Hematopoietic multipotent progenitor cell treated with erythropoietin and hydrocortisone succinate and interleukin-3 and kit ligand, for 8 days (in vitro differentiated cells): ENCODE measurements at places on chromosomes 12 and 14.

DNA sequence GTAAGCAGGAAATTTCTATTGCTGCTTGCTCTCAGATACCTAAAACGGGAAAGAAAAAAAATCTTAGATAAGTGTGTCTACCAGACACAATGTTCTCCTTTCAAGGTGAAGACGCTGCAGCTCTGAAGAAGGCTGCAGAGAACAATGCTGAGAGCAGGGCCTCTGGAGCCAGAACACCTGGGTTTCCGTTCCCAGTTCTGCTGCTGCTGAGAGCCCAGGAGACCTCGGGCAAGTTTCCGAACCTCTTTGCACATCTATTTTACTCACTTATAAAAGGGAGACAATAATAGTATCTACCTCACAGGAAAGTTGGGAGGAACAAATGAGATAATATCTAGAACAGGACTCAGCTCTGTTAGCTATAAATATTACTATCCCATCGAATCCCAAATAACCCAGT lies 122.9 kb downstream of the TMTC1 start:
- DNase-seq = no peak

DNA sequence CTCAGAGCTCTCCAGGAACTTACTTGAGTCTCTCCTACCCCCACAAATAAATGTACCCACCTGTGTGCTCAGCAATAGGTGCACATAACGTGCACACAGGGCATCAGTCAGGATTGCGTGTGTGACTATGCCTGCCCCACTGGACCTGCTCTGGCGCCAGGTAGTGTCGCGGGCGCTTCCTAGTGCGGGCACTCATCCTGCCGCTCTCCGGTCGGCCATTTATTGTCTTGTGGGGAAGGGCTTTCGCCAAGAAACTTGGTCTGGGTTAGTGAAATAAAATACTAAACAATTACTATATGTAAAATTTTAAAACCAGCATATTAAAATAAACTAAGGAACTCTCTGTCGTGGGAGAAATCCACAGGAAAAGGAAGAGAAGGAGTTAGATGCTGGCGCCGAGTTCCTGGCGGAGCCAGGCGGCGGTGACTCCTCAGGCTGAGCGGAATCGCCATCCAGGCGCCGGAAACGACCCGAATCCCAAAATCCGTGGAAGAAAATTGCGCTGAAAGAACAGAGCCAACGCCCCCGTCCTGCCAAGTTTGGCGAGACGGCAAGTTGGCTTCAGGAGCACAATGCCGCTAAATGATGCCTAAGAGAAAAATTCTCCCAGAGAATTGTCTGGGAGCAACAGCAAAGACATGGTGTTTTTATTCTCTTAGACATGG lies 7.9 kb upstream of the HOXC13 start:
- no peak for DNase-seq

DNA sequence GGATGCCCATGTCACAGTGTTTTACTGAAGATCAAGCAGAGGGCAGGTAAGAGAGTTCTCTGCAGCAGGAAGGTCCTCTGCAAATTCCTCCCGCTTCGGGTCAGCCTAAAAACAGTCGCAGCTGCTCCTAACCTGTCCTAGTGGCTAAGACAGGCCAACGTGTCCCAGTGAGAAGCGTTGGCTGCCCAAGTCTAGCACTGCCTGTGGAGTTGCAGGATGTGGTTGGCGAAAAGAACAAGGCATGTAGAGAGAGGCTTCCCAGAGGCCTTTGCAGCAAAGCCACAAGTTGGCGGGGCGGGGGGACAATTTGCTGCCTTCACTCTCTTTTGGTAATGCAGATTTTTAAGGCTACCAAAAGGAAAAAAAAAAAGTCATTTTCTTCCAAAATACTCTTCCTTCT lies 340.1 kb downstream of the BCL11B start:
- no peak for DNase-seq

DNA sequence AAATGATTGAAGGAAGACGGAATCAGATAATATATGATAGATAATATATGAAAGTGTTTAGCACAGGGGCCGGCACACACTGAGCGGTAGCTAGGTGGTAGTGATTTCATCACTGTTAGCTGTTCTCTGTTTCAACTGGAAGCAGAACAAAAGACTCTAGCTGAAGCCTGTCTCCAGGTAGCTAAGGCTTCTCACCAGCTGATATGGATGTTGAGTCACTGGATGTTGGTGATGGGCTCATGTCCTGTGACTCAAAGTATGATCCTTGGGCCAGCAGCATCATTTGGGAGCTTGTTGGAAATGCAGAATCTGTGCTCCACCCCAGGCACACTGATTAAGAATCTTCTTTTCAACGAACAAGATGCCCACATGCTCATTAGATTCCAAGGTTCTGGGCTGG lies 21.7 kb upstream of the KCNA5 start:
- no peak for DNase-seq

DNA sequence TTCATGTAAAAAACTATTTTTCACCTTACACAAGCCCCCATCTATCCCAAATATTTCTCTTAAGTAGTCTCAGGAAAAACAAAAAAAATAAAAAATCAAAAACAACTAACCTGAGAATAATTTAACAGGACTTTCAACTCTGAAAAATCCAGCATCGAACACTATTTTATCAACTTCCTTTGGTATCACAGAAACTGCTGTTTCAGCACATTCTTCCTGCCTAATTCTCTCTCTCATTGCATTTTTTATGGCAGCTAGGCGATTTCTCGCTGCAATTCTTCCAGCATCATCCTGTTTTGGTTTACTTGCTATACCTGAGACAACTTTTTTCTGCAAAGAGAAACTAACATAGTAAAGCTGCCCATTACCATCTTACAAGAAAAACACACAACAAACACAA lies 29.4 kb downstream of the LGALS3 start:
- no peak for DNase-seq

DNA sequence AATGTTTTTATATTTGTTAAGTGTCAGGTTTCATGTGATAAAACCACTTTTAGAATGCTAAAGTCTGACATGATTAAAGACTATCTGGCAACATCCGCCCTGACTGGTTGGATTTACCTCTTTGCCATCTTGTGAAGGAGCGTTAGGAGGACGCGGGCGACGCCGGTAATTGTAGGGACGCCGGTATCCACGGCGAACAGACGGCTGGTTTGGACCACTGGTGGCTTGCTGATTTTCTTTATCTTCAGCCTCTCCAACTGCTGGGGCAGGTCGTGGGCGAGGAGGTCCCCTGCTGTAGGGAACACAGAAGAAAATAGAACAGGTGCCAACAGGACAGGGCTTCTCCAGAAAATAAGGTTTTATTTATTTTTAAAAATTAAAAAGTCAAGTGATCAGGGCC lies 21.3 kb downstream of the YBX3 start:
- peak; percentile 66 for DNase-seq
